ENCODE measurements at places on chromosomes 5 and 9. TPM values are rescaled to one million over a fixed set of nuclear protein-coding genes. Genes with fewer than 3 reads are reported as not detected.
A peak's percentile ranks its signal among the peaks of the same experiment; 100 is the strongest.

The PCDHAC2 gene
- total RNA-seq: 0.41 TPM

The PCA3 gene
- total RNA-seq: not detected

The SLC22A4 gene
- total RNA-seq: 48.3 TPM

The TMEM215 gene
- total RNA-seq: not detected

The SPATA31D4 gene
- not detected for total RNA-seq

The AJM1 gene
- 9.8 TPM for total RNA-seq

The ENTPD2 gene
- total RNA-seq: 17.1 TPM

The CCDC192 gene
- not detected for total RNA-seq

The FREM1 gene
- total RNA-seq: 5.9 TPM

The TRIM36 gene
- total RNA-seq: 30.8 TPM

DNA sequence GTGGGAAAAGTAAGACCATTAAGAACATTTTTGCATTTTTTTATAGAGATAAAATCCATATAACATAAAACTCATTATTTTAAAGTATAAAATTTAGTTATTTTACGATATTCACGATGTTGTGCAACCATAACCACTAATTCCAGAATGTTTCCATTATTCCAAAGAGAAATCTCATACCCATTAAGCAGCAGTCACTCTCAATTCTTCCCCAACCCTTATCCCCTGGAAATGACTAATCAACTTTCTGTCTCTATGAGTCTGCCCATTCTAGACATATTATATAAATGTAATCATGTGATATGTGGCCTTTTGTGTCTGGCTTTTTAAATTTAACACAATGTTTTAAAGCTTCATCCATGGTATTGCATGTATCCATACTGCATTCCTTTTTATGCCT lies 115.6 kb upstream of the ADAMTSL1 start:
- H3K27ac ChIP-seq: no peak overlapping the region
- H3K27me3 ChIP-seq: no peaks in the 10 kb centered on the region
- H3K4me3 ChIP-seq: no peak overlapping the region
- DNase-seq: no peak
- peaks cover 15% of the 10 kb centered on the region for H3K4me1 ChIP-seq

DNA sequence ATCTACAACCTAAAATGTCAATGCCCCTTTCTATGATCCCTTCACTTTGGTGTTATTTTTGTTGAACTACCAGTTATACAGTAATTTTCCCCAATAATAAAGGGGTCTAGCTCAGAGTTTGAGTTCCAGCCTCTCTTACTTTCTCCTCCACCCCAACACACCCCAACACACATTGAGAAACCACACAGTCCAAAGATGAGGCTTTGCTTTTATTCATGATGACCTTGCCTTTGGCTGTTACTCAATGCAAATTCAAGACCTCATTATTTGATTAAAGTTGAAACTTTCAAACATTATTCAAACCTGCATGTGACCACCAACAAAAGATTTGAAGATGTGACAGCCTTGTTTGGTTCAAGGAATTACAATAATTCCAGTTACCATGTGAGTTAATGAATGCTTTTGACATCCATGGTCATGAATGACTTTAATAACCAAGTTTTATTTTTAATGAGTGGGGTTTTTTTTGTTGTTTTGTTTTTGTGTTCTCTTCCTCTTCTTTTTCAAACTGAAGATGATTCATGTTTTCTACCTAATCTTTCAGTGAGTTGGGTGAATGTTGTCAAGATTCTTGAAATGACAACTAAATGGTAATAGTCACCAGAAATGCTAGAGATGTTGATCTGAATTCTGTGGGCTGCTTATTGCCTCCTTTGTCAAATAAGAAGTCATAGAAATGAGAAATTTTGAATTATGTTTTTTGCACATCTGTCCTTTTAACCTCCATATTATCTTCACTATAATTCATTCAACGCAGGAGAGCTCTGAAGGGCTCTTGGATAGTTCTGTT lies 106.0 kb downstream of the HACD4 start:
- DNase-seq: no peak
- H3K4me3 ChIP-seq: no peak overlapping the region
- H3K36me3 ChIP-seq: no peaks in the 10 kb centered on the region
- H3K4me1 ChIP-seq: no peaks in the 10 kb centered on the region
- no peak overlapping the region for H3K27ac ChIP-seq

DNA sequence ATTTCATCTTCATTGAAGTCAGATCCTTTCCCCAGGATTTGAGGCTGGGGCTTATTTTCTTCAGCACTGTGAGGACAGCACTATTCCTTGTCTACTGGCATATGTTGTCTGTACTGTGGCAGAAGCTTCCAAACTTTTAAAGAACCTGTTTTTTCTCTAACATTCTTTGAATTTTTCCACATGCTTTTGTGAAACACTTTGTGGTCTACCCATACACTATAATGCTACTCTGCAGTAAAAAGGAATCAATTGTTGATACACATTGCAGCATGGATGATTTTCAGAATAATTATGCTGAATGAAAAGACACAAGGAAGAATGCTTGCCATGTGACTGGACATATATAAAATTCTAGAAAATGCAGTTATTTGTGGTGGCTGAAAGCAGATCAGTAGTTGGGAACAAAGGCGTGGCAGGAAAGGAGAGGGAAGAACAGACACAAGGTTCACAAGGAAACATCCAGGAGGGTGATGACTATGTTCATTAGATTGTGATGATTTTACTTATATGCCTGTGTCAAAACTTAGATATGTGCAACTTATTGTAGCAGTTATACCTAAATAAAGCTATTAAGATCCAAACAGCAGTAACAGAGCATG lies 96.8 kb downstream of the WNK2 start:
- H3K27ac ChIP-seq: no peak overlapping the region
- H3K4me1 ChIP-seq: no peaks in the 10 kb centered on the region
- no peak for DNase-seq

GRCh38 chr5:122499585-122499984 lies 187.5 kb downstream of the SNCAIP start:
- no peak for DNase-seq
- no peaks in the 10 kb centered on the region for H3K4me1 ChIP-seq
- no peak overlapping the region for H3K27ac ChIP-seq
- no peaks in the 10 kb centered on the region for H3K27me3 ChIP-seq

DNA sequence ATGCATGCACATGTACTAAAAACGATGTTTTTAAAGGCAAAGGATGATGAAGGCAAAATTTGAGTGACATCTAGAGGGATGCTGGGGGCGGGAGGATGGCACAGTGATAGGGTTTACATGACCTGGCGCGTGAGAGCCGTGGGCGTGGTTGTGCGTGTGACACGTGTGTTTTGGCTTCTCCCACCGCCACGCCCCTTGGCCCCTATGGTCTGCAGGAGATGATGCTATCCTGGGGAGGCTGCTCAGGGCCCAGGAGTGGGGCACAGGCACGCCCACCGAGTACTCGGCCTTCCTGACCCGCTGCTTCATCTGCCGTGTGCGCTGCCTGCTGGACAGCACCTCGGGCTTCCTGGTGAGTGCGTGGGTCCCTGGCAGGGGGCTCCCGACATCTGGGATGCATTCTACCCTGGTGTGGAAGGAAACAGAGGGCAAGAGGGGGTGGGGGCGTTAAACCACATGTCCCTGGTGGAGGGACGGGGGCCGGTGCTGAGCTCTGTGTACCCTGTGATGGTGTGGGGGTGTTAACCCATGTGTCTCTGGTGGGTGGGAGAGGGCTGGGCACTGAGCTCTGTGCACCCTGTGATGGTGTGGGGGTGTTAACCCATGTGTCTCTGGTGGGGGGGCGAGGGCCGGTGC lies 19.2 kb upstream of the EXOC3 start:
- no peak overlapping the region for H3K27ac ChIP-seq
- H3K4me1 ChIP-seq: no peaks in the 10 kb centered on the region
- H3K4me3 ChIP-seq: no peak overlapping the region

- no peak overlapping the region for H3K4me3 ChIP-seq
- no peak for DNase-seq
- H3K4me1 ChIP-seq: peaks cover 51% of the 10 kb centered on the region
- peaks cover 13% of the 10 kb centered on the region for H3K27me3 ChIP-seq
- H3K36me3 ChIP-seq: no peaks in the 10 kb centered on the region
Observed at GRCh38 chr9:123378025-123378424, 22.0 kb downstream of the CRB2 start.

DNA sequence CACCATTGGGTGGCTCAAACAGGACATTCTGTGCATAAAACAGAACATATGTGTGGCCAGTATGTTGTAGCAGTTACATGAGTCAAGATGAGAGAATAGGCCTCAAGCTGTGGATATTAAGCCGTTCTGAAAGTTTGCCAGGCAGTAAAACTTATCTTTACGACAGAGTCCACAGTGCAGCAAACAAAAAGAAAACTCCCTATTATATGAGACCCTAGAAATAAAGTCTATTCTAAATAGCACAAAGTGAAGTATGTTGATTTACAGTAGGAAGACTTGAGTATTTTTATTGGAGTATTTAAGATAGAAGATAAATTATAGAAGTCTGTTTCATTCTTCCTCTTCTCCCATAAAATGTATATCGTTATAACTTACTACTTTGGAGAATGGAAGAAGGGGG lies 271.5 kb downstream of the ADGRV1 start:
- peak; percentile 19 for DNase-seq
- H3K4me1 ChIP-seq: no peaks in the 10 kb centered on the region
- H3K27me3 ChIP-seq: no peaks in the 10 kb centered on the region
- no peaks in the 10 kb centered on the region for H3K36me3 ChIP-seq

- H3K4me1 ChIP-seq: no peaks in the 10 kb centered on the region
- no peaks in the 10 kb centered on the region for H3K36me3 ChIP-seq
- H3K27me3 ChIP-seq: no peaks in the 10 kb centered on the region
Observed at GRCh38 chr9:85310573-85310972, 431.2 kb downstream of the AGTPBP1 start.

DNA sequence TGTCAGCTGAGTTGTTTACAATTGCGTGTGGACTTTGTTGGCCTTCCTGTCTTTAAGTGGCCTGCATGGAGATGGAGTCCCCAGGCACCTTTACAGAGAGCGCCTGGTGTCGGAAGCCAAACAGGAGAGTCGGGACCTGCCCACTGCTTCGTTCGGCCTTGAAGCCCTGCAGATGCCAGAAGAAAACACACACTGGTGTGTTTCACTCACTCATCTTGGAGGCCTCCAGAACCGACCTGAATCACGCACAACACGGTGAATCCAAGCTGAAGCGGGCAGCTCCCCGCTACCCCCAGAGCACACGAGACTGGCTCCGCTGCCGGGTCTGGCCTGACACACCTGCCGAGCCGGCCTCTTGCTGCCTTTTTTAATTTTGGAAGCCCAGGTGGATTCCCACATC lies 419.4 kb upstream of the IRX4 start:
- no peak overlapping the region for H3K27ac ChIP-seq
- H3K36me3 ChIP-seq: no peaks in the 10 kb centered on the region
- H3K27me3 ChIP-seq: no peaks in the 10 kb centered on the region
- no peaks in the 10 kb centered on the region for H3K4me1 ChIP-seq

- peaks cover 89% of the 10 kb centered on the region for H3K27me3 ChIP-seq
- DNase-seq: no peak
- no peak overlapping the region for H3K4me3 ChIP-seq
- peaks cover 20% of the 10 kb centered on the region for H3K4me1 ChIP-seq
- no peak overlapping the region for H3K27ac ChIP-seq
Observed at GRCh38 chr5:181173027-181173419, 25.6 kb downstream of the OR2V2 start.

DNA sequence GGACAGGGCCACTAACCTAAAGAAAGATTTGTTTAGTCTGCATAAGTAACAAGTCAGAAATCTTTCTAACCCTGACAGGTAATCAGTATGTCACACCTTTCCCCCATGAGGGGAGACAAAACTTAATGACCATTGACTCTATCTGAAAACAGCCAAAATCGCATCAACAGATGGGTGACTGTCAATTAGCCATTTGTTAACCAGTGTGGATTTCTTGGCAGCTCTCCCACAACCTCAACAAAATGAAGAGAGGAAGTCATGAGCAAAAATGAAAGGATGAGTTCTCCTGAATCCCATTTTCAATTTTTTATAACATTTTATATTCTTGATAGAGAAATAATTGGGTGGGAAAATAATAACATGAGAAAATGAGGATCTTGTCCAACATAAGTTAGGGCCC lies 84.6 kb upstream of the SNX2 start:
- DNase-seq: no peak
- no peaks in the 10 kb centered on the region for H3K4me1 ChIP-seq
- no peak overlapping the region for H3K27ac ChIP-seq
- H3K36me3 ChIP-seq: no peaks in the 10 kb centered on the region
- H3K4me3 ChIP-seq: no peak overlapping the region

DNA sequence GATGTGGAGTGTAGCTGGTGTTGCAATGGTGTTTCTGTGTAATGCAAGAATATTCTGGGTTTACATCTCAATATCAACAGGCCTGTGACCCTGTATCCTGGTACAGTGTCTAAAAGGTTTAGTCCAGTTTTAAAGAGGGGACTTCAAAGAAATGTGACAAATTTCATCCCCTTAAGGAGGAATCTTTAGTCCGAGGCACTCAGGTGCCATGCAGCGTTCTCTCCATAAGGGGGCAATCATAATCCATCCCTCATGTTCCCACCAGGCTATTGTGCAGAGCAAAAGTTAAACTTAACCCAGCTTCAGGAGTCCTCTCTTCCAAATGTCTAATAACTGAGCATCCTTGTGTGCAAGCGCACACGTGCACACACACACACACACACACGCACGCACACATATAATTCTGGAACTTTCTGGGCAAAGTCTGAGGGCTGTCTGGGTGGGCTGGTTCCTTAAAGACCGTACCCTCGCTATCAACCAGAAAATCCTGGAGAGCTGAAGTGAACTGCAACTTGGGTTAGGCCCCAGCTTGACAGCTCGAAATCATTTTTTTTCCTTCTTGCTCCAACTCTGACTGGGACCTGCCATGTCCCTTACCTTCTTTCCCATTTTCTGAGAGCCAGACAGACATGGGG lies 46.0 kb downstream of the CRB2 start:
- no peaks in the 10 kb centered on the region for H3K36me3 ChIP-seq
- no peaks in the 10 kb centered on the region for H3K27me3 ChIP-seq
- no peak overlapping the region for H3K4me3 ChIP-seq
- DNase-seq: peak; percentile 41
- H3K4me1 ChIP-seq: no peaks in the 10 kb centered on the region

- no peak for DNase-seq
- no peak overlapping the region for H3K27ac ChIP-seq
- no peak overlapping the region for H3K4me3 ChIP-seq
- H3K36me3 ChIP-seq: no peaks in the 10 kb centered on the region
- no peaks in the 10 kb centered on the region for H3K4me1 ChIP-seq
- H3K27me3 ChIP-seq: no peaks in the 10 kb centered on the region
Observed at GRCh38 chr5:168227973-168228615, 63.4 kb upstream of the WWC1 start.

GRCh38 chr5:79263-79662 lies 12.7 kb upstream of the PLEKHG4B start:
- peaks cover 26% of the 10 kb centered on the region for H3K27me3 ChIP-seq
- H3K4me1 ChIP-seq: no peaks in the 10 kb centered on the region
- H3K27ac ChIP-seq: no peak overlapping the region
- no peaks in the 10 kb centered on the region for H3K36me3 ChIP-seq
- H3K4me3 ChIP-seq: no peak overlapping the region

- H3K4me1 ChIP-seq: peaks cover 18% of the 10 kb centered on the region
- no peak for DNase-seq
- H3K4me3 ChIP-seq: no peak overlapping the region
- no peaks in the 10 kb centered on the region for H3K36me3 ChIP-seq
- no peaks in the 10 kb centered on the region for H3K27me3 ChIP-seq
- H3K27ac ChIP-seq: peak overlapping the region; percentile 38
Observed at GRCh38 chr5:72159501-72159911, 52.2 kb downstream of the MAP1B start.

GRCh38 chr9:95509851-95510708 lies 6.7 kb downstream of the PTCH1 start:
- peak; percentile 36 for DNase-seq
- H3K4me1 ChIP-seq: peaks cover 23% of the 10 kb centered on the region
- peak overlapping the region; percentile 95 for H3K27ac ChIP-seq
- peaks cover 8% of the 10 kb centered on the region for H3K27me3 ChIP-seq
- peak overlapping the region; percentile 84 for H3K4me3 ChIP-seq
- no peaks in the 10 kb centered on the region for H3K36me3 ChIP-seq

GRCh38 chr9:71680189-71680980 lies 87.9 kb downstream of the CEMIP2 start:
- H3K36me3 ChIP-seq: no peaks in the 10 kb centered on the region
- H3K27ac ChIP-seq: peak overlapping the region; percentile 19
- H3K27me3 ChIP-seq: no peaks in the 10 kb centered on the region
- DNase-seq: no peak
- peaks cover 75% of the 10 kb centered on the region for H3K4me1 ChIP-seq
- no peak overlapping the region for H3K4me3 ChIP-seq

All from transverse colon (tissue), 4 donors.